MCF 10A (cell line): ENCODE measurements at places on chromosomes 1 and 21.

DNA sequence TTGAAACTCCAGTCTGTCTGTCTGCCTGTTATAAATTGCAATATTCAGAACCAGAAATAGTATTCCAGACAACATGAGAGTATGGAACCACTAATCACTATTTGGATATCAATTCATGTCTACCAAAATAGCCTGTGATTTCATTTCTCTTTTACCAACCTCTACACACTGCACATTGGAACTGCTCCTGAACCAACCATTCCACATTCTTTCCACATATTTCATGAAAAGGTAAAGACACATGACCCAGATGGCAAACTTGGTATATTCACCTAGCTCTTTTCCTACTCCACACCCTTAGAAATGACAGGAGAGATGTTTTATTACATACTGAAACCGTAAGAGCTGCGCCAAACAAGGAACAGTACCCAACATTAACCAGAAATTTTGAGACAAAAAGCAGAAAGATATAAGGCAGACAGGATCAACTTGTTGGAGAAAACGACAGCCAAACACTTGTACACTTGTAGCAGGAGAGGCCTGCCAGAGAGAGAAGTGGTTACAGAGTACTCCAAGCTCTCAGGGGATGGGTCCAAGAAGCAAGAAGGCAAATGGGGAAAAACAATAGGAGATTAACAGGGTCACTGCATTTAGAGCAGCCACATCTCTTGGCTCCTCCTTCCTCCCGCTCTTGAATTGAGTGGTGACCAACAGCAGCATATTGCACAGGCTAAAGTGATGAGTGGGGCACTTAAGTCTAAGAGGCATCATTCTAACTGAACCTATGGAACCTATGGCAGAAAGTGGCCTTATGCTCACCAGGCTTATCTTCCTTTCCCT, 148.7 kb downstream of the SETD4 start:
- no peak for DNase-seq

GRCh38 chr1:175015243-175015642, 8.0 kb downstream of the MRPS14 start:
- no peak for DNase-seq

- peak; percentile 69 for DNase-seq
Observed at GRCh38 chr1:201748335-201748734, 80.6 kb upstream of the IPO9 start.

- DNase-seq, result no peak
Observed at GRCh38 chr1:27133158-27133557, 21.8 kb downstream of the SLC9A1 start.

GRCh38 chr1:6511561-6512244, 20.2 kb upstream of the PLEKHG5 start:
- DNase-seq, result no peak

- DNase-seq, result no peak
Observed at GRCh38 chr1:202063093-202063492, 52.7 kb downstream of the ELF3 start.

DNA sequence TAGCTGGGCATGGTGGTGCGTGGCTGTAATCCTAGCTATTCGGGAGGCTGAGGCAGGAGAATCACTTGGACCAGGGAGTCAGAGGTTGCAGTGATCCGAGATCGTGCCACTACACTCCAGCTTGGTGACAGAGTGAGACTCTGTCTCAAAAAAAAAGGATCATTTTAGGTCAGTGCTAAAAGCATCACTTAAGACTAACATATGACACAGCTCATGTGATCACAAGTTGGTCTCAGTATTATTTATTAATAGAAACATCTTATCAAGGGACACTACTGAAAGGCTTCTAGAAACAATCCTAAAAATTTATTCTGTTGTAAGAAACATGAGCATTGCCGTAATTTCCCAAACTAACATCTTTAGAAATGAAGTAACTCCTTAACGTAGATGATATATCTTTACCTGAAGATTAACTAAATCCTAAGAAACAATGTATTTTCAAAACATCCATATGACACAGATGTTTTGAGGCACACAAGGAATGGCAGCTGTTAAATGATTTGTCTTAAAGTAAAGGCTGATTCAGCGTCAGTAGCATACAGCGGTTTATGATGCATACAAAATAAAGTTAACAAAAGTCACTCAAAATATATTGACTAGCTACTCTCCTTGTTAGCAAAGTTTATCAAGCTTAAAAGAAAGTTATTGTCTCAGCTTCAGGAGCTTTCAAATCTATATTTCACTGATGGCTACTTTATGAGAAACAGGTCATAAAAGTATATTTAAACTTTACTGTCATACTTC, 2.6 kb downstream of the NIBAN1 start:
- DNase-seq, result no peak

DNA sequence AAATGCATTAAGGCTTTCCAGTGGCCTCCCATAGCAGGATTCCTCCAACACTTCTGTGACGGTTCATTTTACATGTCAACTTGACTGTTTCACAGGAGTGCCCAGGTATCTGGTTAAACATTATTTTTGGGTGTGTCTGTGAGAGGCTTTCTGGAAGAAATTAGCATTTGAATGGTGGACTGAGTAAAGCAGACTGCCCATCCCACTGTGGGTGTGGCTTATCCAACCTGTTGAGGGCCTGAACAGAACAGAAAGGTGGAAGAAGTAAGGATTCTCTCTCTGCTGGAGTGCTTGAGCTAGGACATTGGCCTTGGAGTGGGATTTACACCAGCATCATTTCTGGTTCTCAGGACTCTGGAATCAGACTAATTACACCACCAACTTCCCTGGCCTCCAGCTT, 85.6 kb downstream of the RGS7 start:
- no peak for DNase-seq

GRCh38 chr1:7463526-7463925, 307.6 kb upstream of the VAMP3 start:
- DNase-seq, result no peak

GRCh38 chr1:115365738-115366137, 27.7 kb upstream of the NGF start:
- DNase-seq, result no peak

DNA sequence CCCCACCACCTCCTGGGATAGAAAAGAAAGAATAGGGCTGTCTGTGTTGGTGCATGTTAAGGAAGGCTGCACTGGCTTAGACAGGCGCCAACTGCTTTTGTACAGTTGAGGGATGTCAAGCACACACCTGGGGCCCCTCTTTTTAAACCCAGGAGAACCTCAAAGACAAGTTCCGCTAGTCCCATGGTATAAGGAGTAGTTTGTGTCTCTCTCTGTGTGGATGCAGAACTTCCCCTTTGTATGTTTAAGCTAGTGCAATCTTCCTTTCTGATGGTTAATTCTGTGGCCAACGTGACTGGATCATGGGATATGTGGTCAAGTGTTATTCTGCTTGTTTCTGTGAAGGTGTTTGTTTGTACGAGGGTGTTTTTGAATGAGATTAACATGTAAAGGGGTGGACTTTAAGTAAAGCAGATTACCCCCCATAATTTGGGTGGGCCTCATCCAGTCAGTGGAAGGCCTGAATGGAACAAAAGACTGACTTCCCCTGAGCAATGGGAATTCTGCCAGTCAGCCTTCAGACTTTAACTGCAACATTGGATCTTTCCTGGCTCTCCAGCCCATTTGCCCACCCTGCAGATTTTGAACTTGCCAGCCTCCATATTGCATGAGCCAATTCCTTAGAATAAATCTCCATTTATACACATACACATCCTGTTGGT, 9.5 kb upstream of the DUSP10 start:
- no peak for DNase-seq

DNA sequence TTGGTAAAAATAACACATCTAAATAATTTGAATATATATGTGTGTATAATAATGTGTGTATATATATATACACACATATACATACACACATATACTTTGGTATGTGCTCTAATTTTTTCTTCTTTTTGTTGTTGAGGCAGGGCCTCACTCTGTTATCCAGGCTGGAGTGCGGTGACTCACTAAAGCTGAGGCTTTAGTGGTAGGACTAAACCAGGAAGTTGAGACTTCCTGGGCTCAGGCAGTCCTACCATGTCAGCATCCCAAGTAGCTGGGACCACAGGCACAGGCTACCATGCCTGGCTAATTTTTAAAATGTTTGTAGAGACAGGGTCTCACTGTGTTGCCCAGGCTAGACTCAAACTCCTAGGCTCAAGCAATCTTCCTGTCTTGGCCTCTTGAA, 46.7 kb upstream of the CXADR start:
- peak; percentile 37 for DNase-seq

- no peak for DNase-seq
Observed at GRCh38 chr1:101316799-101317198, 80.0 kb downstream of the S1PR1 start.

- DNase-seq, result no peak
Observed at GRCh38 chr1:179187043-179187442, 42.4 kb downstream of the ABL2 start.

GRCh38 chr1:208036106-208036808, 125.3 kb upstream of the CD34 start:
- peak; percentile 56 for DNase-seq

DNA sequence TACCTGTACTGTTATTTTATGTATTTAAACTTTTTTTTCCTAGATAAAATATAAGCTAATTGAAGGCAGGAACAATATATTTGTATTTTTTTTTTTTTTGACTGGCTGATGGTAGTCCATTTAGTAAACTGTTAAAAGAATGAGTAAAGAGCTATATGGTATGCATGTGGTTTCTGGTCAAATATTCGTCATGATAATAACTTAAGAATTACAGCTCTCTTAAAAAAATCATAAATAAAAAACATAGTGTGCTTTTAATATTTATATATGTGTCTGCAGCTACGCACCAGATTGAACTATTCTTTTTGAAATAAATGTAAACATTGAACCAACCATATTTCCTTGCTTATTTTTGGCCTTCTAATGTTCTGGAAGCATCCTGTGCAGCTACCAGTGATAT, 272.3 kb upstream of the C1orf105 start:
- no peak for DNase-seq

GRCh38 chr1:229980009-229980408, 87.0 kb upstream of the GALNT2 start:
- peak; percentile 53 for DNase-seq

DNA sequence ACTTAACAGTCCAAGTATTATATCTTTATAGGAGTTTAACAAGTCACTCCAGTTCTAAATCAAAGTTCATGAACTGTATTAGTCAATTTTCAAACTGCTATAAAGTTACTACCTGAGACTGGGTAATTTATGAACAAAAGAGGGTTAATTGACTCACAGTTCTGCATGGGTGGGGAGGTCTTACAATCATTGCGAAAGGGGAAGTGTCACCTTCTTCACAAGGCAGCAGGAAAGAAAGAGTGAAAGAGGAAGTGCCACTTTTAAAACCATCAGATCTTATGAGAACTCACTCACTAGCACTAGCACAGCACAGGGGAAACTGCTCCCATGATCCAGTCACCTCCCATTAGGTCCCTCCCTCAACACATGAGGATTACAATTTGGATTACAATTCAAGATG, 70.0 kb downstream of the CLCA4 start:
- peak; percentile 17 for DNase-seq

- DNase-seq, result peak; percentile 47
Observed at GRCh38 chr1:100713626-100714025, 5.9 kb upstream of the VCAM1 start.

DNA sequence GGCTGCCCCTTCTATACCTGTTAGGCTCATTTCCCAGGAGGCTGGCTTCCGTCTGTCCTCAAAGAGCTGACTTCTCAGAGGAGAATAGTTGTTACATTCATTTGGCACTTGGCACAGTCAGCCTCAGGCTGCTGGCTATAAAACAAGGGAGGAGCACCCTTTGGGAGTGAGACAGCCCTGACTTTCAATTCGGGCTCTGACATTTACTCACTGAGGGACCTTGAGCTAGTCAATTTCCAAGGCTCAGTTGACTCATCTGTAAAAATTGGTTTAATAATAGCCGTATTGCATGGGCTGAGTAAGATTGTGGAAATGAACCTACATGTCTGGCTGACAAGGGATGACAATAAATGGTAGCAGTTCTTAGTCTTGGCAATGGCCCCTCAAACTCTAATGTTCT, 13.7 kb downstream of the ALX3 start:
- peak; percentile 15 for DNase-seq

DNA sequence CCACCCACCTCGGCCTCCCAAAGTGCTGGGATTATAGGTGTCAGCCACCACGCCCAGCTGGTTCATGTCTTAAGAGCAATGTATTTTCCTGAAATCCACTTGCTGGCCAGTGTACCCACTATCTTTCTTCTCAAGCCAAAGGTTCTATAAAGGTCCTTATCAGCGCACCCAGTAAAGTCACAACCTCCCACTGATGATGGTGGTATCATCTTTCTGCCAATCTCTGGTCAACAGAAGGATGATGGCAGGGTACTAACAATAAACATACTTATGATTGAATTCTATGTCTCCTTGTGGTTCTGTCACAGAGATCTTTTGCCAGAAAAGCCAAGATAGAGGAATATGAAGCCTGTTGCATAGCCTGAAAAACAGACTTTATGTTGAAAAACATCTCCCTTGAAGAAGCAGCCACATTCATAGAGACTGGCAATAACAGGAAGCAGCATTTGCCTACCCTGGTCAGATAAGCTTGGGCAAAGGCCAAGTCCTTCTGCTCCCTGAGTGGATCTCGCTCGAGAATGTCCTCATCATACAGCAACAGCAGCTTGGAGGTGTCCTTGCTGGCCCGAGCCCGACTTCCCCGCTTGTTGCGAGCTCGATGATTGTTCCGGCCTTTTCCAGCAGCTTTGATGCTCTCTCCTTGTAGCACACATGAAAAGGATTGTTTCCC, 73.0 kb downstream of the DAP3 start:
- no peak for DNase-seq

DNA sequence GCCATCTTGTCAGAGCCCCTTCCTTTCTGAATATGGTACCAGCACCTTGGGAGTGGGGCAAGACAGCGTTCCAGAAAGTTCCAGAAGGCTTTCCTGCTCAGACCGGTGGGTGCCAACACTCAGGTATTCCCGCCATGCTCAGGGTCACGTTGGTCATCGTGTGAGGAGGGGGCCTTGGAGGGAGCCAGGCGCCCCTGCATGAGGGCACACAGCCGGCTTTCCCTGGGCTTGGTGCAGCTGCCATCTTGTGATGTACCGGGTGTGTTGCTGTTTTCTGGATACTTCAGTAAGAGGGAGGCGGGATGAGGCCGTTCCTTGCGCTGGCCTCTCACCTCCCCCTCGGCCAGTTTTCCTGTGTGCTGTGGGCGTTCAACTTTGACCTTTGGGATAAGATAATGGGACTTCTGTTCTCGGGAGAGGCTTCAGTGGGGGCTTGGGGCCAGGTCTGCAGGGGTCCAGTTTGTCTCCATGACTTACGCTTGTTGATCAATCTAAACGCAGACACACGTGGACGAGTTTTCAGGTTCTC, 69.7 kb downstream of the PRDM16 start:
- DNase-seq, result no peak

GRCh38 chr1:182629499-182630096, 25.4 kb upstream of the RGS16 start:
- no peak for DNase-seq

- no peak for DNase-seq
Observed at GRCh38 chr1:29607236-29607635, 370.9 kb downstream of the PTPRU start.

DNA sequence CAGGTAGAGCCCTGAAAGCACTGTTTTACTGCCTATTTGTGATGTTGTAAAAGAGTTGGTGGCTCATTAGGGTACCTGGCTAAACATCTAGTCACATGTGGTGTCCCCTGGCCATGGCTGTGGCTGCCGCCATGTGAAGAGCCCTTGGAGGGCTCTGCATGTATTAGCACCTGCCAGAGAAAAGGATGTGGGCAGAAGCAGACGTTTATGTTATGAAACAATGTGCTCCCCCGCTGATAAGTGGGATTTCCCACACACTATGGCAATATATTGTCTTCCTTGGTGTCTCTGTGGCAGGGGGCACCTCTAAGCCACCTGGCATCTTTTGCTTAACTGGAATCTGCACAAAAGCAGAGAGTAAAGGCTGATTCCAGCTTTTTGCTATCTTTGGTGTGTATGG, 9.6 kb downstream of the TENT5C start:
- no peak for DNase-seq
